ENCODE measurements at places on chromosomes 7 and 10. TPM values are rescaled to one million over a fixed set of nuclear protein-coding genes. Genes with fewer than 3 reads are reported as not detected.

PNLIP gene
- total RNA-seq, result not detected

ACTL6B gene
- not detected for total RNA-seq

SUN3 gene
- total RNA-seq, result not detected

GIMAP1 gene
- total RNA-seq, result 21.1 TPM

TSPAN13 gene
- 37.2 TPM for total RNA-seq

Measured in dermis lymphatic vessel endothelial cell (primary cell).